ENCODE measurements at places on chromosomes 12 and 14.

- DNase-seq = no peak
Observed at GRCh38 chr14:24427537-24428508, 1.6 kb downstream of the CBLN3 start.

GRCh38 chr14:92323011-92323915 is at the start of gene SLC24A4:
SLC24A4 (plus strand) TSS chr14:92323165; CDS start chr14:92323831, 666 bp downstream.
- DNase-seq = peak; percentile 80

DNA sequence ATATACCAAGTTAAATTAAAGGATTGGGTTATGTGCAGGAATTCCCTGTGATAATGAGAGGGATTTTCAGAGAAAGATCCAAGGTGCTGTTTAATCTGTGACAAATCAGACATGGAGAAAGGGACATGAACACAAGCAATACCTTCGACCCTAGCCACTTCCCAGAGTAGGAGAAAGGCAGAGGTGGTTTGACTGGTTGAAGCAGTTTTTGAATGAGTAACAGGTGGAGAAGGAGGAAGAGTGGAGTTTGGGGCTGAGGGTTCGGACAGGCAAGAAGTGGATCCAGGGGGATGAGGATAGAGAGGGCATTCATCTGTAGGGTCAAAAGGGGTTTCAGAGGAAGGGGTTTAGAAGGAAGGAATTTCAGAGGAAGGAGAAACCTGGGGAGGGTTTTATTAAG is 27.4 kb upstream of the A2M start:
- no peak for DNase-seq

GRCh38 chr14:97385727-97386126 is 588.5 kb downstream of the VRK1 start:
- no peak for DNase-seq

- no peak for DNase-seq
Observed at GRCh38 chr12:105992849-105993740, 145.7 kb downstream of the NUAK1 start.

DNA sequence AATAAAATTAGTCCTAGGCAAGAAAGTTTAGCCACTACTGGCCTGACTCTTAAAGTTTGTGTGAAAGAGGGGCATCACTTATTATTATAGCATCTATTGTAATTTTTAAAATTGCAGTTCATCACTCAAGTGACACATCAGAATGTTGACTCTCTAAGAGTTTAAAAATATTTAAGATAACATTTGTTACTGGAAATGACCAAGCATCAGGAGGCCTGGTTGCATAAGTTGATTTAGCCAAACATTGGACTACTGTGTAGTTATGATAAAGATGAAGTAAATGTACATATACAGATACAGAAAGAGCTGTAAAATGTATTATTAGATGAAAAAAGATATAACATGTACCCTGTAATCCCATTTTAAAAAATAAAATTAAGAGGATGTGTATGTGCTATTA is 47.5 kb downstream of the SCFD1 start:
- no peak for DNase-seq

DNA sequence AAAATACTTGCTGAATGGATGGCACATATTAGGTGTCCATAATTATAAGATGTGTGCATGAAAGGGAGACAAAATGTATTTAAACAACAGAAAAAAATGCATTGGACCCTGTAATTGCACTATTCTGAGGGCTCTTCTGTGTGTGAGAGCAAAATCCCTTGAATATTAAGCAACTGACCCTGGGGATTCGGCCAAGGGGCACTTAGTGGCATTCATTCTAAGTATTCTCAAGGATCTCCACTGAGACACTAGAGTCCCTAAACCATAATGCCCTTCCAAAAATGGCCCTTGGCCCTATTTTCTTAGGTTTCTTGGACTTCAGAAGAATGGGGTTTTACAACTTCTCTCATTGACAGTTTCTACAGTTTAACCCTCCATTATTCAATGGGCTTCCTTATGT is 388.6 kb downstream of the GLT1D1 start:
- no peak for DNase-seq

- no peak for DNase-seq
Observed at GRCh38 chr14:36365766-36366165, 45.3 kb upstream of the MBIP start.

GRCh38 chr12:31250179-31250578 is 75.8 kb downstream of the SINHCAF start:
- no peak for DNase-seq

DNA sequence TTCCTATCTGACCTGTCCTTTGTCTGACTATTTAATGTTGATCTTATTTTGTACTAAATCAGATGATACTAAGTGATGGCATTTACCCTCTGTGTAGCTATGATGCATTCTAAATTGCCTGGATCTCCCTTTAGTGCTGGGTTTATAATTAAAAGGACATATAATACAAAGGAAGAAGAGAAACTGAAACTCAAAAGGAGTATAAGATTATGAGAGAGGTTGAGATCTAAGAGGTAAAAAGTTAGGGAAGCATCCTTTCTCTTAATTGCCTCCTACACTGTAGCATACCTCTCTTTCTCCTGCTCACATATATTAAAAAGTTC is 86.9 kb upstream of the MON2 start:
- DNase-seq = no peak

GRCh38 chr12:13836099-13836498 is 145.3 kb downstream of the GRIN2B start:
- no peak for DNase-seq

DNA sequence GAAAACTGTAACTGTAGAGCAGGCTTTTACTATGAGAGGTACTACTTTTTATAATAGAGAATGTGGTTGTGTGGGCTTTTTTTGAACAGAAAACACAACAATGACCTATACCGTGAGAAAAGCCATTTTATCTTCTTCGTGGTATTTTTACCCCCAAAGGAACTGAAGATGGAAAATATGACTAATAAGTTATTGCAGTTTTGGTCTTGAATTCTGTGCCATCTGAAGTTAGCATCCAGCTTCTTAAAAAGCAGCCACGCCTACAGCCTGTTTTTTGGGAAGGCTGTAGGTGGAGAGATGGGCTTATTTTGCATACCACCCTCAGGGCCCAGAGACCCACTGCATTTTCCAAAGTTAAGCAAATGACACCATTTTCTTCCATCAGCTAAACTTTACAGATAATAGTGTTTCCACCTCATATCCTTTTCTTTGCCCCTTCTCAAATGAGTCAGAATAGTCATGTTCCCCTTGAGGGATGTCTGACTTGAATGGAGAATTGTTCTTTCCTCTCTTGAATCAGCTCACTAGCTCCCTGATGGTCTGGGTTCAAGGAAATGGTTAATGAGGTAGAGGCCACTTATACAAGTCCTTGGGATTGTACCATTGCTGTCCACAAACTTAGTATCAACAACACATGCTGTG is 53.0 kb downstream of the TBC1D30 start:
- DNase-seq = no peak

DNA sequence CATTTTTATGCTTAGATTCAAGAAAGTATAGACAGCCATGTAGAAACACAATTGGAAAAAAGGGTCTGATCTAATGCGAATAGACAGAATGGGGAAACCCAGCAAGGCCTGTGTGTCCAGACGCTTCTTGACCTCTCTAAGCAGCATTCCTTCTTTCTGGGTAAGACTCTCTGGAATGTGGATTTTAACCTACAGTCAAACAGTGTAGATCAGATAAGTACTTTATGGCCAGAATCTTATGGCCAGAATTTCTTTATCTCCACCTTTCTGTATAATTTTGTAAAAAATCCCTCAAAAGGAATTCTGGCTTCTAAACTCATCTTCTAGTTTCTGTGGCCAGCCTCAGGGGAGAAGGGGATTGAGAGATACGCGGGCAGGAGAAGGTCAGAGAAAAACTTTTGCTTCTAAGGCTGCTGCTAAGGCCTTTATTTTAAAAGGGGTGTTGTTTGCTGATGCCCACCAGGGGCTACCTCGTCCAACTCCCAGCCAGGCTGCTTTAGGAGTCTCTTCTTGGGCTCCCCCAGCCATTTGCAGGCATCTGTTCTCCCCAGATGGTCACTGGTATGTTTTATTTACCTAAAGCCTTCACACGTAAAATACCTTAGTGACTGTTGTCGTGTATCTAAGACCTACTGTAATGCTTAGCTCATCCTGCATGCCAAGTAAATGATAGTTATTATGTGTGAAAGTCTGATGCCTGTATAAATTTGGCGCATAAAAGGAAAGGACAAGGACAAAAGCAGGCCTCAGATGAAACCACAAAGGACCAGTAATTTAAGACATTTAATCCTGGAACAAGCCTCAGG is 68.4 kb downstream of the ANO6 start:
- peak; percentile 60 for DNase-seq

DNA sequence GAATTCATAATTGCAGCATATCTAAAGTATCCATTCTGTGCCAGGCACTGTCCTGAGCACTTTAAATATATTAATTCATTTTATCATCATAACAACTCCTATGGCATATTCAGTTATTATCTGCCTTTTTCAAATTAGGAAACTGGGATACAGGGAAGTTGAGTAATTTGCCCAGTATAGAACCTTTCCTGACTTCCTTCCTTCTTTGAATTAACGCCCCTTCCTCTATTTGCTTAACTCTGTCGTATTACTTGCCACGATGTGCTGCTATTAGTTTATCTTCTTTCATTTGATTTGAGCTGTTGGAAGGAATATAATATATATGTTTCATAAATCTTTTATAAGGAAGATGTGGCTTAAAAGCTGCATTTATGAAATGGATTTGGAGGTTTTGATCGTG is 25.4 kb upstream of the FAM177A1 start:
- no peak for DNase-seq

DNA sequence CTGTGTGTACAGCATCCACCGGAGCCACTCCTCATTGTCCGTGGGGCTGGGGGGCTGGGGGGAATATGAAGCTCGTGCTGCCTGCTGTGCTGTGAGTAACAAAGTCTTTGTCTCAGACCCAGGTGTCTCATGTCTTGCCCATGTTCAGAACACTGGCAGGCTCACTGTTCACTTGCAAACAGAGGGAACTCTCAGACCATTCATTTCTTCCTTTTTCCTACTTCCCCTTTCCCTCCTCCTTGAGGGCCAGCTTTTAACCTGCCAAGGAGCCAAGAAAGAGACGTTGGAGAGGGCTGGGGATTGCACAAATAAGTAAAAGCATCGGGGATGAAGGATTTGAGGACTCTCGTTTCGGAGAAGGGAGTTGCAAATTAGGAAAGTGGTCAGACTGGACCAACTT is 21.6 kb downstream of the GPR132 start:
- DNase-seq = no peak

DNA sequence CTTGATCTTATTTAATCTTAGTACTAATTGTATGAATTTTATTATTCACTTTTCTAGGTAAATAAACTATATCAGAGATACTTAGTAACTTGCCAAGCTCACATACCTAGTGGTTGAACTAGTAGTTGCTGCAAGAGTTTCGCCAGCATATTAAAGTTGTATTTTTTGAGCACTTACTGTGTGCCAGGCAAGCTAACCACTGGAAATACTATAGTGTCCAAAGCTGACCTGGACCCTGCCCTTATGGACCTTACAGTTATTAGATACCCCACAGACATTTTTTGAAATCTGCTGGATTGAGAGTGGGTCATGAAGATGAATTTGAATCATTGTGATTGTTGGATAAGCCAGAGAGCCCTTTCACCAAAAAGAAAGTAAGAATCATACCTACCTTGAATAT is 125.0 kb downstream of the RAD51B start:
- no peak for DNase-seq

- no peak for DNase-seq
Observed at GRCh38 chr12:75260316-75260715, 50.7 kb upstream of the KCNC2 start.

- no peak for DNase-seq
Observed at GRCh38 chr12:113267621-113268020, 46.4 kb downstream of the TPCN1 start.

- DNase-seq = no peak
Observed at GRCh38 chr14:64912261-64912660, 2.0 kb upstream of the CHURC1 start.

DNA sequence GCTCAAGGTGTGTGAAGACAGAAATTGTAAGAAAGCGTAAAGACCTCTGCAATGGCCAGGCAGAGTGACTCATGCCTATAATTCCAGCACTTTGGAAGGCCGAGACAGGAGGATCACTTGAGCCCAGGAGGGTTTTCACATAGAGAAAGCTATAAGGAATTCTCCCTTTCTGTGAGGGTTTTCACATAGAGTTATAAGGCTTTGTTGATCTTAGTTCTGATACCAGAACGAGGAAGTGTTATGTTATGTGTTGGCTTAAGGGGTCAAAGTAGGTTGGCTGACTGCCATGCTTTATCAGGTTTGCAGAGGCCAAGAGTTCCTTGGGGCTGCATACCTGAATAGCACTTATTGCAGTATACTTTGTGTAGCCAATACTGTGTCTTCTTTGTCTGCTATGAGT is 139.1 kb downstream of the ERC1 start:
- no peak for DNase-seq

GRCh38 chr12:119592232-119592631 is 1.3 kb upstream of the TMEM233 start:
- no peak for DNase-seq
